Psoas muscle (tissue), 8 donors: ENCODE measurements at places on chromosomes 12 and 14. TPM values are rescaled to one million over a fixed set of nuclear protein-coding genes. Genes with fewer than 3 reads are reported as not detected.

Gene C12orf42
- polyA plus RNA-seq: not detected

Gene ARHGEF40
- 7.3 TPM for polyA plus RNA-seq

Gene CCDC196
- polyA plus RNA-seq: not detected

Gene E2F7
- polyA plus RNA-seq: 0.03 TPM

Gene RNU6-7
- polyA plus RNA-seq: not detected

GRCh38 chr12:111454716-111455447, 49.2 kb downstream of the SH2B3 start:
- no peak for DNase-seq

- no peak for DNase-seq
Observed at GRCh38 chr12:45989287-45989686, 1.1 kb downstream of the SCAF11 start.

GRCh38 chr12:25434515-25434914, 118.6 kb downstream of the LMNTD1 start:
- DNase-seq: no peak

GRCh38 chr14:70188659-70189455, at the start of gene SLC8A3:
TSS of gene SLC8A3 (minus strand) at chr14:70188951. CDS start at chr14:70168422, 20,529 bp downstream.
- peak; percentile 86 for DNase-seq

DNA sequence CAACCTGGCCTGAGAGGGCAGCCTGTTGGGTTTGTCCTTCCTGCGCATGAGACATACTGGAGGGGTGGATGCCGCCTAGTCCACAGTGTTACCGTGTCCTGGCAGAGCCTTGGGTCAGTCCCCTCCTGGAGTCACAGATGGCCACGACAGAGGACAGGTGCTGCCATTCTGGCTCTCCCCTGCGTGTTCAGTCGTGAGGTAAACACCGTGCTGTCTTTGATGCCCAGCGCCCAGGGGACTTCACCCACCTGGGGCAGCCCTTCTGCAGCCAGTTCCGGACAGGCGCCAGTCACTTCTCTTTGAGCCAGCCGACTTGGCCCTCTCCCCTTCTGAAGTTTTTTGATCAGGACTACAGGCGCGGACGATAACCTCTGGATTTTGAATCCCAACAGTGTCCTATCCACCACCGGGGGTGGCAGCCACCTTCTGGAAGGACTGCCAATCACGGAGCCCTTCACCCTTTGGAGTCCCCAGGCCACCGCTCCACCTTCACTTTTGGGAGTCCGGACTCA, 933.0 kb downstream of the DIO2 start:
- DNase-seq: peak; percentile 40

DNA sequence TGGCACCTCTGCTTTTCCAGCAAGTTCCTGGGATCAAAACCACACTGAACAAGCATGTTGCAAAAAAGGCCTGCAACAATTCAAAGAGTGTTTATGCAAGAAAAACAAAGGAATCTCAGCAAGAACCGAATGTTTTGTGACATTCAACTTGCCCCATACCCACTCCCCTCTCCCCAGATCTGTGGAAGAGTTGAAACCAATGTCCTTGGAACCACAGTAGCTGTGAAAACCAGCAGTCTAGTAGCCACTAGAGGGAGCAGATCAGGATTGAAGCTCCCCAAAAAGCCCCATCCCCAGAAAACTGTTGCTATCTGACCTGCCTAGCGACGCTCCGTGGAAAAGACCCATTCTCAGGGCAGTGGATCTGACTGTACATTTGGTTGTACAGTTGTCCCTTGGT, 27.1 kb downstream of the PRKAB1 start:
- DNase-seq: no peak

DNA sequence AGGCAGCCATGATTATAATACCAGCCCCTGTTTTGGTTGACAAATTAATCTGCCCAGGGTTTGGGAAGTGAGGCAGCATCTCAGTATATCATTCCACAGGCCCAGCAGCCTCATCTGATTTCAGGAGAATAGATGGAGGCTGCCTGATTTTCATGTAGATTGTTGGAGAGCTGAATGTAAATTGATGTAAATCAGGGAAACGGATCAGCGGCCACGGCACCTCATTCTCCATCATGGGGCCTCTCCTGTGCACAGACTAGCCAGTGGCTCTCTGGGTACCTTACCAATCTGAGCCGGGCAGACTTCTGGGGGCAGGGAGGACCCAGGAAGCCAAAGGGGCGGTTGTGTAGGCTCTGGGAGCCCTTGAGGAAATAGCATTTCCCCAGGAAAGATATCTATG, 63.7 kb upstream of the GSC start:
- no peak for DNase-seq

DNA sequence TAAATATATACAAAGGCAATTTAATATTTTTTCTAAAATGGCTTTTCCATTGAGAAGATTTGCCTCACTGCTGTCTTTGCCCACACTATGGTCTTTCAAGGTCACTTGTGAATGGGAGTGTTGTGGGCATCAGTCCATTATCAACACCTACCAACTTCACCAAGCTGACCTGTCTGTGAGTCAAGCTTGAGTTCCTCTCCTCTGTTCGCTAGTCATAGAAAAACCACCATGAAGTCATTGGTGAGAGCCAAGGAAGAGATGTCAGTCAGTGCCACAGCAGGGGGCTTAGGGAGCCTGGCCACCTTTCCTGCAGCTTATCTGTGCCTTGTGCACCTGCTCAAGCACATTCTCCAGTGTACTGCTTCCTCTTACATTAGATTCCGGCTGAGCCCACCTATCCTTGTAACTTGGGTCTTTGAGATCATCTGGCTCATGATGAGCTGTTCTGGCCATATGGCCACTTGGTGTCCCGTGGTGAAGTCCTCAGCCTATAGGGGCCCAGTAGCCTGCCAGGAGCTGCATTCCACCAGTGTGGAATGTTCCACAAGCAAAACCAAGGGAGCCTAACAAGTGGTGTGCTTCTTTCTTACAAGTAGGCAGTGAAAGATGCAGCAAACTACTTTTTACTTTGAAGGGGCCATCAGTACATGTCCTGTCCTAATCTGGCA, 80.8 kb upstream of the C12orf71 start:
- DNase-seq: no peak
